Smooth muscle cell of the pulmonary artery (primary cell): ENCODE measurements at places on chromosomes 12 and 14. TPM values are rescaled to one million over a fixed set of nuclear protein-coding genes. Genes with fewer than 3 reads are reported as not detected.

FGD6 gene
- total RNA-seq = 4.2 and 9.8 TPM in 2 replicates

IL22 gene
- total RNA-seq = not detected in 2 replicates

MANSC1 gene
- total RNA-seq = 3.9 and 4.6 TPM in 2 replicates

RHEBL1 gene
- 0.23 and 0.59 TPM in 2 replicates for total RNA-seq

KRT3 gene
- not detected in 2 replicates for total RNA-seq

RARG gene
- total RNA-seq = 40.9 and 47.0 TPM in 2 replicates

SLC7A7 gene
- total RNA-seq = 3.4 and 34.2 TPM in 2 replicates

BDKRB2 gene
- total RNA-seq = 0.73 and 2.7 TPM in 2 replicates

RAD9B gene
- total RNA-seq = 0.40 and 0.46 TPM in 2 replicates

MYO1A gene
- total RNA-seq = under 0.01 and 0.53 TPM in 2 replicates

PKP2 gene
- 1.8 and 3.4 TPM in 2 replicates for total RNA-seq

SYT10 gene
- total RNA-seq = not detected in 2 replicates

OR4N2 gene
- not detected in 2 replicates for total RNA-seq

LUM gene
- 115 and 562 TPM in 2 replicates for total RNA-seq

CPNE6 gene
- not detected in 2 replicates for total RNA-seq

GEMIN2 gene
- total RNA-seq = 11.8 and 18.3 TPM in 2 replicates

METTL1 gene
- total RNA-seq = 6.2 and 13.6 TPM in 2 replicates

GYS2 gene
- 0.03 TPM in 1 of 2 replicates, not detected in the other for total RNA-seq

TAOK3 gene
- 34.1 and 46.1 TPM in 2 replicates for total RNA-seq

FZD10 gene
- total RNA-seq = not detected in 2 replicates

KLHL33 gene
- 0.03 and 0.07 TPM in 2 replicates for total RNA-seq

SSPN gene
- total RNA-seq = 13.3 and 30.8 TPM in 2 replicates

FAM161B gene
- total RNA-seq = 4.6 and 4.7 TPM in 2 replicates

TAS2R7 gene
- total RNA-seq = not detected in 2 replicates

PIANP gene
- 1.1 and 1.3 TPM in 2 replicates for total RNA-seq

RAN gene
- 532 and 650 TPM in 2 replicates for total RNA-seq

KCNMB4 gene
- total RNA-seq = 1.3 and 1.6 TPM in 2 replicates

NEUROD4 gene
- not detected in 2 replicates for total RNA-seq

SAMD15 gene
- total RNA-seq = 1.4 and 1.7 TPM in 2 replicates

PLD4 gene
- 0.07 and 0.13 TPM in 2 replicates for total RNA-seq

ESYT1 gene
- total RNA-seq = 237 and 257 TPM in 2 replicates

CLEC2B gene
- 2.3 and 4.8 TPM in 2 replicates for total RNA-seq

LPAR5 gene
- 0.03 TPM in 1 of 2 replicates, not detected in the other for total RNA-seq

PMCH gene
- 0.30 and 0.39 TPM in 2 replicates for total RNA-seq

TOMM20L gene
- not detected in 2 replicates for total RNA-seq

VSIG10 gene
- total RNA-seq = 10.8 and 14.8 TPM in 2 replicates

HCAR2 gene
- total RNA-seq = not detected in 2 replicates

HHIPL1 gene
- total RNA-seq = 15.0 and 24.1 TPM in 2 replicates

PLA2G1B gene
- total RNA-seq = not detected in 2 replicates

KRT78 gene
- not detected in 2 replicates for total RNA-seq

PPM1H gene
- 2.5 and 2.9 TPM in 2 replicates for total RNA-seq

CIROP gene
- 0.13 TPM in 1 of 2 replicates, not detected in the other for total RNA-seq

KRT7 gene
- 15.0 and 16.4 TPM in 2 replicates for total RNA-seq

ART4 gene
- 6.1 and 8.3 TPM in 2 replicates for total RNA-seq

VPS37B gene
- total RNA-seq = 11.0 and 17.6 TPM in 2 replicates

SLC2A14 gene
- total RNA-seq = 0.13 TPM in 1 of 2 replicates, not detected in the other

PRB2 gene
- total RNA-seq = not detected in 2 replicates

GNB3 gene
- 2.0 and 3.2 TPM in 2 replicates for total RNA-seq

CD163 gene
- not detected in 2 replicates for total RNA-seq

SYNE3 gene
- 10.2 and 36.3 TPM in 2 replicates for total RNA-seq

SLC25A21 gene
- total RNA-seq = 0.26 and 0.39 TPM in 2 replicates

M6PR gene
- 193 and 238 TPM in 2 replicates for total RNA-seq

CCDC38 gene
- not detected in 2 replicates for total RNA-seq

ARHGAP9 gene
- total RNA-seq = 0.07 and 0.33 TPM in 2 replicates

PRICKLE1 gene
- total RNA-seq = 0.79 and 2.6 TPM in 2 replicates

PRKD1 gene
- 15.4 and 40.5 TPM in 2 replicates for total RNA-seq

ABCC9 gene
- 22.9 and 46.0 TPM in 2 replicates for total RNA-seq
